NCI-H446 (cell line): ENCODE measurements at places on chromosomes 5 and 9.
A peak's percentile ranks its signal among the peaks of the same experiment; 100 is the strongest.

DNA sequence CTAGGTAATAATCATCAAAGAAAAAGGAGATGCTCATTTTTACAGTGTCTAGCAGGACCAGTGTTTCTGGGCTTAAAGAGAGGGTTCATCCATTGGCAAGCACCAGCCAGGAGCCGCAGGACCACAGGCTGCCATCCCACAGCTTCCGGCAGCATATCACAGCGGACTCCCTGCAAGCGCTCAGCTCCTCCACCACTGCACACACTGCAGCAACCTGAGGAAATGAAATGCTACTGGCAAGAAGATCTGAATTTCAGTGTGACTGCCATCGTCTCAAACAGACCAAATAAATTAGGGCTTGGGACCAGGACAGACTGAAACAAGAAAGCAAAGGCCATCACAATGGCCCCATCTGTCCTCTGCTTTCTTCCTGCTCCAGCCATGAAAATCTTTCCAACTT, 114.2 kb downstream of the TTC39B start:
- DNase-seq = no peak

DNA sequence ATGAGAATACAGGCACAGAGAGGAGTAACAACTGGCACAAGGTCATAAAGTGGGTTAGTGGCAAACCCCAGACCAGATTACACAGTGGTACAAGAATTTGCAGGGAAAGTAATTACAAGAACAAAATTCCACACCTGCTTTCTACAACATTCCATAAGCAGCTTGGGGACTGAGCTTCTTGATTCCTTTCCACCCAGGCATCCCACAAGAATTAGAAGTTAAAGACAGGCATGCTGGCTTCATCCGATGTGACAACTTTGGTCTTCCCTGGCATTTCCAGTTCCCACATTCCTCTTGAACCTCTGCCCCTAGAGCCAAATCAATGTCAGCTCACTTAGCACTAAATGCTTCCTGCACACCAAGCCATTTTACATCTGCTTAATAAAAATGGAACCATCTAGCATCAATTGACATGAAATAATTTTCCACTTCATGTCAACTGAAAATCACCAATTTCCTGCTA, 435.8 kb upstream of the PAPPA start:
- DNase-seq = no peak

GRCh38 chr9:129866394-129867135, 31.3 kb downstream of the USP20 start:
- DNase-seq = no peak

DNA sequence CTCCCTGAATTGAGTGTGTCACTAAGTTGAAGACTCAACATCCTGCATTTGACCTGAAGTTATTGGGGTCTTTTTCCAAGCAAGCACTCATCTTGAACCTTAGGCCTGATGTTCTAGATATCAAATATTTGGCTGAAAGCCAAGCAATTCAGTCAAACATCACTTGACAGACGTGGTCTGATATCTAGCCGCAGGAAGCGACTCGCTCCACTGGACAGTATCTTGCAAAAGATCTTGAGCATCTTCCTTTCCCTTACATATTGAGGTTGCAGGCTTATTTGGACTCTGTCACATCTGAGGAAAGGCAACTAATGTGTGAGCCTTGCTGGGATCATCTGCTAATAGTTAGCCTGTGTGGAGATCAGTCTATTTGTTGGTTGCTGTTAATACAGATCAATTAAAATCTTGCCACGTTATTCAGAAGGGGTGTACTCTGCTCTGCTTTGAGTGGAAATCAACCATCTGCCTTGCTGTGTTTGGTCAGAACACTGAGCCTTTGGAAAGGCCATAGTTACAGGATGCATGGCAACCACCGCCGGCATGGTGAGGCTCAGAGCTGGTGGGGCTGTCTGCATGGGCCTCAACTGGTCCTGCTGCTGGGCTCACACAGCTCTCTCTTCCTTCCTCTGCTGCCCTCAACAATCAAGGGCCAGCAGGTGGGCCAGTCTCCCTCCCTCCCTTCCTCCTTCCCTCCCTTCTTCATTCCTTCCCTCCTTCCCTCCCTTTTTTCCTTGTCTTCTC, 166.9 kb upstream of the KLF9 start:
- DNase-seq = no peak

DNA sequence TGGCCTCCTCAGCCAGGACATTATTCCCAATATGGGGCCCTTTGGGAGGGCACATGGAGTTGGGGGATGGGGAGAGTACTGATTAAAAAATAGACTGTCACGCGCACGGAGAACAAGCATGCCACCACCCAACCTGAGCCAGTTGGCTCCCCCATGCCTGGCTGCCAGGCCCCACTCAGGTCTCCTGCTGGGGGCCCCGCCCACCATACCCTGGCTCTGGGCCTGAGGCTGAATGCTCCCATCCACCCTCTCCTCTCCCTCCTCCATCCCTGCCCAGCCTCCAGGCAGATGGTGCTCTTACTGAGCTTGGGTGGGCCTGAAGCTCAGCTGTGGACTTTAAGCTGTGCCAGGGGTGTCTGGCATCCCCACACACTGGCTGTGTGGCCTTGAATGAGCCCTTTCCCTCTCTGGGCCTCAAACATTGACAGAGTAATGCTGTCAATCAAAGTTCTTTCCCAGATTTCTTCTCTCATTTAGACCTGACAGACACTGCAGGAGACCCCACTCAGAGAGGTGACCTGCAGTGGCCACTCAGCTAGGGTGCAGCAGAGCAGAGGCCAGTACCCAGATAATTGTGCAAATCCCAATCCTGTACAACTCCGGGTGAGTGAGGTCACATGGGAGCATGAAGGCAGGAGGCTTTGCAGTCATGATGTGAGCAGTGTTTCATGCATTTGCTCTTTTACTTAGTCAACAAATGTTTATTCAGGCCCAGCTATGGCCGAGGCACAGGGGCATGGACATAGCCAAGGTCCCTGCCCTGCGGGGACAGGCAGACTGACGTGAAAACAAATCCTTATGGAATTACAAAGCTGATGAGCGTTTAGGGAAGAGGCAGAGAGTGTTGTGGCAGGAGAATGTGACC, 9.8 kb upstream of the SYNPO start:
- DNase-seq = no peak

GRCh38 chr5:56557198-56557597, 258.2 kb upstream of the MAP3K1 start:
- no peak for DNase-seq

- no peak for DNase-seq
Observed at GRCh38 chr5:35890021-35891020, 33.6 kb downstream of the IL7R start.

DNA sequence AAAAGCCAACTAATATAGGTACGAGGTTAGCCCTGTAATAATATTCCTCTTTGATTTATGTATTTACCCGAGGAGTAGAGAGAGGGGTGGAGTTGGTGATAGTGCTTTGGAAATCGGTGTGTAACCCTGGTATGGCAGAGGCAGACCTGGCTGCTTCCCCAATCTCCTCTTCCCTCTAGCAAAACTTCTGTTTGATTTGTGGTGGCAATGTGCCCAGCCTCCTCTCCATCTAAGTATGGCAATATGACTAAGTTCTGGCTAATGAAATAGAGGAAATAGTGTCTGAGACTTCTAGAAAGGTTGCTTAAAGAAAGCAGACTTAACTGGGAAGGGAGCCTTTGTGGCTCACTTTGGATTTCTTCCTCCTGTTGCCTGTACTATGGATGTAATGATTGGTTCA, 491.1 kb downstream of the ENC1 start:
- peak; percentile 89 for DNase-seq

DNA sequence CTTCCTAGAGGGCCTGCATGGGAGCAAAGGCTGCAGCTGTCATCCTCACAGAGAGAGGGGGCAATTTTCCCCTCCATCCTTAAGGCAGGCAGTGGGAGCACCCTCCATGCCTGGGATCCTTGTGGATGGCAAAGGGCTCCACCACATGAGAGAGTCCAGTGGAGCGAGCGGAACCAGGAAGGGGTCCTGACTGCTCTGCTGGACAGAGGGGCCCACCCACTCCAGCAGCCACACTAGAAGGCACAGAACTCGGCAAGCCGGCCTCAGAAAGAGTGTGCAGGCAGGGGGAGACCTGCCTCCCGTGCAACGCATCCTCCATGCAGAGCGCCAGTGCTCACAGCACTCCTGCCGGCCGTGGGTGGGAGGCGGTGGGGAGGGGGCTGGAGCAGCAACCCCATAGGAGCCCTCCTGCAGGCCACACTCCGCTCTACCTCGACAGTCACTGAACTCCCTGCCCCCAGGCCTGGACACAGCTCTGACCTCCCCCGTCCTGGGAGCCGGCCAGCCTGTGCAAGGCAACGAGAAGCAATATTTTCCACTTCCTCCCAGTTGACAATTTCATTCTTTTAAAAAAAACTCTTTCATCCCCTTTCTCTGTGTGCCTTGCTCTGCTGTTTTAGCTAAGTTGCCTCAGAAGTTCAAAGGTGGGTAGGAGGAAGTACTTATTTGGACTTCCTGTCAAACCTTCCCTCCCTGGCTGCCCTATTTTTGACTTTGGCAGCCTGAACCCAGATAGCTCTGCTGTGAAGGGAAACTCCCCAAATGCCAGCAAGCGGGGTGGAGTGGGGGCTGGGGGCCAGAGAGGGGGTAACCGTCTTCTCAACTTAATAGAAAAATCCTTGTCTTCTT, 5.3 kb upstream of the LCP2 start:
- DNase-seq = no peak

DNA sequence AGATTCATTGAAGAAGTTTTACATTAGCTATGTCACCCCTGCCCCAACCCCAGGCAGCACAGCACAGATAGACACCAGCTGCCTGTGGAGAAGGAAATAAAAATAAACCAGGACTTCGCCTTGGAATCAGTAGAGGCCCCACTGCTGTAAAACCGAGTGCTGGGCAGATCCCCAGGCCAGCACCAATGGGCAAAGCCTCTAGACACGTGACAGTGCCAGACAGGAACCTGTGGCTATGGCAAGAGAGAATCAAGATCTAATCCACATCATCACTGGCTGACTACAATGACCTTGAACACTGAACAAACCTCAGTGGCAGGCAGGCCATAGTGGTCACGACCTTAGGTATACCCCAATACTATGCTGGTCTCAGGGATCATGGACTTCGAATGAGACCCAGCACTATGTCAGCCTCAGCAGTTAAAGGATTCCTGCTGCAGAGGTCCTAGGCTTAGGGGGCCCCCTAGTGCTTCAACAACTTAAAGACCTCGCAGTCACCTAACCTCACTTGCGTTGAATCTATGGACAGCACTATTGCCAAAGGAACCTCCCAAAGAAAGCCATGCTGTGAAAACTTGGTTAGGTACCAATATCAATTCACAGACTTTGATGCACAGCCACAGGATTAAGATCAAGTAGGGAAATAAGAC, 2118.6 kb upstream of the C9orf72 start:
- peak; percentile 59 for DNase-seq

DNA sequence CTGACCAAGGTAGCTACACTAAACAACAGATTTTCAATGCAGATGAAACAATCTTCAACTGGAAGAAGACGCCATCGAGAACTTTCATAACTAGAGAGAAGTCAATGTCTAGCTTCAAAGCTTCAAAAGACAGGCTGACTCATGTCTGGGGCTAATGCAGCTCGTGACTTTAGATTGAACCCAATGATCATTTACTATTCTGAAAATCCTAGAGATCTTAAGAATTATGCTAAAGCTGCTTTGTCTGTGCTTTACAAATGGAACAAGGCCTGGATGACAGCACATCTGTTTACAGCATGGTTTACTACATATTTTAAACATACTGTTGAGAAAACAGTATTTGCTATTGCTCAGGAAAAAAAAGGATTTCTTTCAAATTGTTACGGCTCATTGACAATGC, 54.9 kb downstream of the RICTOR start:
- no peak for DNase-seq

GRCh38 chr9:134029248-134030226, 4.3 kb downstream of the BRD3OS start:
- no peak for DNase-seq

GRCh38 chr9:122058709-122059108, 34.4 kb downstream of the TTLL11 start:
- no peak for DNase-seq

DNA sequence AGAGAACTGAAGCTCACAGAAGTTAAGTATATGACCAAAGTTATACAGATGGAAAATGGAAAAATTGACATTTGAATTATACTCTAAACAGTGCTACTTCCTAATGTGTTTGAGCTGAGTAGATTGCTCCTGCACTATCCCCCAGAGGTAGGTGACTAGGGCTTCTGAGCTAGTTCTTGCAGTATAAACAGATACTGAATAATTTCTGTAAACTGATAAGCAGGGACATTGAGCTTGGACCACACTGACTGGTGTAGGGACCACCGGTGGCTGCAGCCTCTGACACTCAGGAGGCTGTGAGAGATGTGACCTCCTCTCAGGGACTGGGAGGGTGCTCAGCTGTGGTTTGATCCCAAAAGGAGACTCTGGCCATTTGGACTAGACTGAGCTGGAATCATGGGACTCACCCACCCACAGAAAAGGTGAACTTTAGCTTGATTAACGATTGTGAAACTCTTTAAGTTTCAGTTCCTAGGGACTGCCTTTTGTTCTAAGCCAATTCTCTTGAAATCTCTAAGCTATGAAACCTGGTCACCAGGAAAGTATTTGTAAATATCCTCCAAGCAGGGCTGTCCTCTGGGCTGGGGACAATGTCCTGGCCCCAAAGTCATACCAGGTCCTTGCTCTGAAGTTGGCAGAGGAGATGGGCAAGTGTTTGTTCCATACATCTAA, 291.5 kb downstream of the SEC61B start:
- DNase-seq = no peak

GRCh38 chr5:123387313-123387712, 35.9 kb downstream of the CEP120 start:
- no peak for DNase-seq

DNA sequence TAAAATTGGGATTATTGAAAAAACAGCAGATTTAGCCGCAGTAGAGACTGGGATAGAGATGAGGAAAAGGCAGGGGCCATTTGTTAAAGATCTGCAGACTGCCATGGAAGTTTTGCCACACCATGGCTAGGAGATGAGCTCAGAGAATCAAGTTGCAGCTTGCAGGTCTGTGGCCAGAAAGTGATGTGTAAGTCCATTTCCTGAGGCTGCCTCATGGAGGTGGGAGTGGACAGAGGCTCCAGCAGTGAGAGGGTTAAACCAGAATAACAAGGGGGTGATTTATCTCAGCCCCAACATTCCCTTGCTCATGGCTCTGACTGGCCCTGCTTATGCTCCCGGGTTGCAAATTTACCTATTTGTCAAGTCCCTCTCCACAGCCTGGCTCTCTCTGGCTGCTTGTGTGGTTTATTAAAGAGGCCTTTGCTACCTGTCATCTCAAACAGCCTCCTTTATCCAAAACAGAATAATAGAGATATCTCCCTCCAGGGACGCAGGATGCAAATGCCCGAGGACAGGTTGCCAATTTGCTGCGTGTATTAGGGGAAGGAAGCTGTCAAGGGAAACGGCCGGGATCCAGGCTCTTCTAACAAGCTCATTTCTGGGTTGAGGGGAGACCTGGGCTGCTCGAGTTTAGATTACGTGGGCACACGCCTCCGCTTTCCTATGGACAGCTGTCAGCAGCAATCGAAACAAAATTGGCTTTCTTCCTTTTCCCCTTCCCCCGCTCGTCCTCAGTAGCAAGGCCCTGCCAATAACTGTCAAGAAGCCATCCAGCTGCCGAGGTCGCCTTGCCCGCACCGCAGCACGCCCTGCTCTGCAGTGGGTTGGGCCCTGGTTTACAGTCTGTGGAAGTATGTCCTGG, 72.8 kb upstream of the PITX1 start:
- no peak for DNase-seq

GRCh38 chr5:178831049-178831448, 28.7 kb upstream of the ZNF354B start:
- no peak for DNase-seq
